ENCODE measurements at places on chromosomes 16 and 17.

DNA sequence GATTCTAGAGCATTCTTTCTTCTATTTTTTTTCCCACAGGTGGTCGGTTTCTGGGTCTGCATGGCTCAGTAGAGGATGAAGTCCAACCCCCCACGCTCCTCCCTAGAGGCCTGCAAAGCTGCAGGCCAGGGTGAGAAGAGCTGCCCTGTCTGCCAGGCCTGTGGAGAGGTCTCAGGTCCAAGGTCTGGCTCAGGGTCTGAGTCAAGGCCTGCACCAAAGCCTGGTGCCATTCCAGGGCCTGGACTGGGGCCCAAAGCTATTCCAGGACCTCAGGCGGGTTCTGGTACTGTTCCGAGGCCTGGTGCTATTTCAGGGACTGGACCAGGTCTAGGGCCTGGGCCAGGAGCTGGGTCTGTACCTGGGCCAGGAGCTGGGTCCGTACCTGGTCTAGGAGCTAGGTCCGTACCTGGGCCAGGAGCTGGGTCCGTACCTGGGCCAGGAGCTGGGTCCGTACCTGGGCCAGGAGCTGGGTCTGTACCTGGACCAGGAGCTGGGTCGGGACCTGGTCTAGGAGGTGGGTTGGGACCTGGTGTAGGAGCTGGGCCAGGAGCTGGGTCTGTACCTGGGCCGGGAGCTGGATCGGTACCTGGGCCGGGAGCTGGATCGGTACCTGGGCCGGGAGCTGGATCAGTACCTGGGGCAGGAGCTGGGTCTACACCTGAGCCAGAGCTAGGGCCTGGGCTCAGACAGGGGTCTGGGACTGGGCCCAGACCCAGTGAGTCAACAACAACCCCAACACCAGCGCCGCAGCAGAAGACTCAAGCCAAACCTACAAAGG, 3.4 kb downstream of the SDR42E2 start:
- DNase-seq, result no peak

DNA sequence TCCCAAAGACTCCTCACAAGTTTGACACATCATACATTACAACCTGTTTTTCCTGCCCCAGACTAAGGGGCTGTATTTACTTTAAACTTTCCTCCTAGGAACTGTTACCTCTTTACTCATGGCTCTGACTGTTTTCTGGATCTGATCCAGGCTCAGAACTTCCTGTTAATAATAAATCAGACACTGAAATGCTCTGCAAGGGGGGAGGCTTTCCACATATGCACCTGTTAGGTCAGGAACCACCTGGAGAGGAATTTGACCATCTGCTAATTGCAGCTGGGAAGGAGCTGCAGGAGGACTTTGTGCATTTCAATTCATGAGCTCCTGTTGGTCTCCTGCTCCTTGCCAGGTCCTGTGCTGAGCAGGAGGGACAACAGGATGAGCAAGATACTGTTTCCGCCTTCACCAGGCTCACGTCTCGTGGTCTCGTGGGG, 476.9 kb upstream of the CDH5 start:
- DNase-seq, result no peak

DNA sequence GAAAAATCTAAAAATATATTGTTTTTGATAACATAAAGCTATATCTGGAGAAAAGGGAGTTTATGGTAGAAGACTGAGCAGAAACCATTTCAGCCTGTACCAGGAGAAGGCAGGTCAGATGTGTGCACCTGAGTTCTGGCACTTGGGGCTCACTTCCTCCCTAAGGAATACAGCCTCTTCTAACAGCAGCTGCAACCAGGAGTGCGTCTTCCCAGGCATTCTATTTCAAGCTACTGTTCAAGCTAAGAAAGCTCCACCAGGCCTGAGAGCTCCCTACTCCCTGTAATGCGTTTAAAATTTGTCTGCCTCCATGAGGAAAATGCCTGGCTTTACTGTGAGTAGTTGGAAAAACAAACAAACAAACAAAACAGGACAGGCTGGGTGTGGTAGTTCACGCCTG, 96.1 kb downstream of the ZNF778 start:
- DNase-seq, result no peak

DNA sequence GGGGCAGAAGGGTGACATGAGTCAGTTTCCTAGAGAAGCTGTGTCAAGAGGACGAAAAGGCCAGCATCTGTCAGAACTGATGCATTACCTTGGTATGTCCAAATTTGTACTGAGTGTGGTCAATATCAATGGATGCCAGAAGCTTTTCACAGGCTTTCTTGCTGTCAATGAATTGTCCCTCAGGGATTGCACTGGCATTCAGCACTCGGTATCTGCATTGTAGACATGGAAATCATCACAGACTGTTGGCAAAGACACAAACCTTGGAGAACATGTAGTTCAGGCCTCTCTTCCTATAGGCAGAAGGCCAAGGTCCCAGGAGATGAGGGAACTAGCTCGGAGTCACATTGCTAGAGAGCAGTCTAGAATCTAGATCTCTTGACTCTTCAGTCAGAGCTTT, 16.6 kb downstream of the MYH3 start:
- DNase-seq, result no peak

- DNase-seq, result no peak
Measured at GRCh38 chr16:89049484-89050118, 44.1 kb upstream of the ACSF3 start.

- DNase-seq, result no peak
Measured at GRCh38 chr17:46854948-46855347, 3.6 kb downstream of the WNT9B start.

DNA sequence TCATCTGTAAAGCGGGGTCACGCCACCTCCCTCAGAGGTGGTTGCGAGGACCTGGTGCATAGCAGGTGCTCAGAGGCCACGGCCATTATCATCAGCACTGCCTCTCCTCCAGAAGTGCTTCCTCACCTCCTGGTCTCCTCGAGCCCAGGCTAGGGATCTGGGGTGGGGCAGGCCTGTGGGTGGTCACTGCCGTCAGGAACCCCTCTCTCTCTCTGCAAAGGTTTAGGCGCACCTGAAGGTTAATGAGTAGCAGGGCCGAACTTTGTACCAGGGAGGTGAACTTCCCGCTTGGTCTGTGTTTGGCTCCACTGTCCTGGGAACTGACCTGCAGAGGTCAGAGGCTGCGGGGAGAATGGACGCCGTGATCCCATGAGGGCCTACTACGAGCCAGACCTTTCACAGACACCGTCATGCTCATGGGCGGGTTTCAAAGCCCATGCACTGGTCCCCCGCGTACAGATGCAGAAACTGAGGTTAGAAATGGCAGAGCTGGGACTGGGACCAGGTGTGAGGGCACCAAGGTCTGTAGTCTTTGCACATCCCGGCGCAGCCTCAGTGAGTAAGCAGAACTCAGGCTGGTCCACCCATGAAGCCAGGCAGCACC, 13.8 kb downstream of the JUP start:
- DNase-seq, result no peak

DNA sequence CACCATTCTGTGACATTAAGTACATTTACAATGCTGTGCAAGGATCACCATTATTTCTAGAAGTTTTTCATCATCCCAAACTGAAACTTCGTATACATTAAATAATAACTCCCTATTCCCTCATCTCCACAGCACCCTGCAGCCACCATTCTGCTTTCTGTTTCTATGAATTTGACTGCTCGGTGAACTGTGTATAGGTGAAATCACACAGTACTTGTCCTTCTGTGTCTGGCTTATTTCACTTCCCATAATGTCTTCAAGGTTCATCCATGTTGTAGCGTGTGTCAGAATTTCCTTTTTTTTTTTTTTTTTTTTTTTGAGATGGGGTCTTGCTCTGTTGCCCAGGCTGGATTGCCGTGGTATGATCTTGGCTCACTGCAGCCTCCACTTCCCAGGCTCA, 20.4 kb downstream of the RAP1GAP2 start:
- DNase-seq, result peak; percentile 20

DNA sequence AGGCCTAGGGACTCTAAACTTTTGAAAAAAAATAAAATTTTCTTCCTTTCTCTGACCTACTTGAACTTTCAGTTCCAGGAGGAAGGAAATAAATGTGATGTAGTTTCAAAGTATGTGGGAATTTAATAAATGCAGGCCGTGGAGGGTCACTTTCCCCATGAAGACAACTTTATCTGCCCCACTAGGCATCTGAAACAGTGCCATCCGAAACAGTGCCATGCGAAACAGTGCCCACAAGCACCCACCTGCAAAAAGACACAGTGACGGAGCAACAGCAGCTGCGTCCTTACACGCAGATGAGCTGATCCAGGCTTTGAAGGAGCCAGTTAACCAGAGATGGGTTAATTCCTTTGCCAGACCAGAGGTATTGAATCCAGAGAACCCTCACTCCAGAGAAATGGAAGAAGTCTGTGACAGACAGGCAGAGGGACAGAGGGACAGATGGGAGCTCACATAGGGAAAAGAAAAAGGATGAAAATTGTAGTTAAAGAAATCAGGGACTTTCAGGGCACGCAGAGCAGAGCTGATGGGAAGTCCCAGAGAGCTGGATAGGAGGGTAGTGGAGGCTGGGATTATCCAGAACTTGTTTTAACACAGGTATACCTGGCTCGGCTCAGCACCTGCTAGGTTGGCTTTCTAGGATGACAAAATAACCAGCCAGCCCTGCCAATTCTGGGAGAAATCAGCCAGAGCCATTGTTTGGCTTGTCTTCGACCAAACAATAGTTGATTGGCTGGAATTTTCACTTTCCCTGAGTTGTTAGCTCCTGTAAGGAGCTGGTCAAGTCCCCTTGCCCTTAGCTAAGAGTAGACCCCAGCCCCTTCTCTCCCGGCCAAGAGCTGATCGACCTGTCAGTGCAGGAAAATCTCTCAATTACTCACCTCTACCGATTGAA, 17.1 kb upstream of the HOXB13 start:
- DNase-seq, result no peak

- peak; percentile 90 for DNase-seq
Measured at GRCh38 chr16:10847176-10847575, 28.6 kb upstream of the TVP23A start.

DNA sequence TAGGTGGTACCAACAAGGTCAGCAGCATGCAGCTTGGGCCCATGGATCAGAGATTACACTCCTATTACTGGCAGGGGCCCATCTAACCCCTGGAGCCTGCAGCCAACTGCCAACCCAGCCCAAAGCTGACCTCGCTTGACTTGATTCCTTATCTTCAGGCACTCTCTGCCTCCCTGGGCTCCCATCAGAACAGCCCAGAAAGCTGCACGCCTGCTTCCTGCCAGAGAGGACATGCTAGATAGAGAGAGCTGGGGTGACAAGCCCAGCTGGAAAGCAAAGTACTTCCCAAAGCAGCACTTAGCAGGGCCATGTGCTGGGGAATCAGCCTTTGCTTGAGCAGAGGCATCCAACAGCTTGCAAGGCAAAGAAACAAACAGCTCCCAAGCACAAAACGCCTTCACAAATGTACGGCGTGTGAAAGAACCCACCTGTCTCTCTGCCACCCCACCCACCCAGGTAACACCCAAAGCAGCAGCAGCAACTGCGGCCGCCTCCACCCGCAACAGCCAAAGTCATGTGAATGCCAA, 74.2 kb upstream of the NLK start:
- no peak for DNase-seq

- DNase-seq, result no peak
Measured at GRCh38 chr17:43316522-43317142, 82.2 kb upstream of the ARL4D start.

- DNase-seq, result no peak
Measured at GRCh38 chr16:25107466-25107792, 4.1 kb upstream of the LCMT1 start.

- no peak for DNase-seq
Measured at GRCh38 chr17:17425005-17425404, 51.8 kb upstream of the MED9 start.

GRCh38 chr16:72939247-72939646, 108.7 kb downstream of the ZFHX3 start:
- no peak for DNase-seq

- peak; percentile 42 for DNase-seq
Measured at GRCh38 chr17:63476854-63477479, at the start of gene ACE. Gene ACE, plus strand, starts transcription at chr17:63477061. Its CDS starts 34 bp downstream, at chr17:63477095.

- DNase-seq, result no peak
Measured at GRCh38 chr16:3988824-3989223, 108.3 kb upstream of the CREBBP start.

DNA sequence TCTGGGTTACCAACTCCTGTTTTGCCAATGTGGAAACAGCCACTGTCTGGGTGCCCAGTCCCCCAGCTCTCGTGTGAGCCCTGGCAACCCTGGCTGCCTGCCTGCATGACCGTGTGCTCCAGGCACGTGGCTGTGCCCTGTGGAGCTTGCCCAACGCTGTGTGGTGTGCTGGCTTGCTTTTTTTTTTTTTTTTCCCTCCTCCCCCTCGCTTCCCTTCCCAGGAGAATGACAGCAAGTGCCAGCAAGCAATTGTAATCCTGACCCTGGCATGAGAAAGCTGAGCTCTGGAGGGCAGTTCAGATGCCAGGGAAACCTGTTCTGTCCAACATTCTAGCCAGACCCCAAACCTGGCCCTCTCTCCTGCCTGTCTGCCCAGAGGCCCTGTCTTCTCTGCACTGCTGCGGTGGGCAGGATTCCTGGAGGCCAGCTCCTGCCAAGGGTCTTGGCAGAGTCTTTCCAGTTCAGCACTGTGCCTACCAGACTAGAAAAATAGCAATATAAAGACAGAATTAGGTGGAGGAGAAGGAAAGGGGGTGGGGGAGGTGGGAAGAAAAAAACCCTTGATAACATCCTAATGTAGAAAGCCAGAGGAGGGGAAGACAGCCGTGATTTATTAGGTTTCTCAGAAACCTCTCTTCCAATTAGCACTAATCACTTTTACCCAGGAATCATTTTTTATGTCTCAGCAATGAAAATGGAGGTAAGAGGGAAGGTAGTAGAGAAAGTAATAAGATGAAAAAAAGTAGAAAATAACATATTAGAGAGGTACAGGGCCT, 9.0 kb downstream of the HLF start:
- no peak for DNase-seq

DNA sequence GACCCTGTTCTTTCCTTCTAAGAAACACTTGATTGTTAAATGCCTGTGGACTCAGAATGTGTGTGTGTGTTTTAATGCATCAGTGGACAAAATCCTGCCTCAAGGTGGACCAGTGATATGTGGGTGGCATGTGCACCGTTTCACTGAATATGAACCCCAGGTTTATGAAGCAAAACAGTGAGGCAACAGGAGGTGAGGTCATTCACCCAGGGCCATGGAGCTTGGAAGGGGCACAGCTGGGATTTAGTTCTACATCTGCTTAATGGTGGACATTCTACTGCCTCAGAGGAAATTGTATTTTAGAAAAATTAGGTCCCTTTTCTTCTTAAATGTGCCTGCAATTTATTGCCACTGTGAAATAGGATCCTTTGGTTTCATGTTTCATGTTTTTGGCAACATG, 549.5 kb upstream of the EEF2KMT start:
- DNase-seq, result no peak
